Thymus (tissue), 14 donors: ENCODE measurements at places on chromosomes 7 and 10. TPM values are rescaled to one million over a fixed set of nuclear protein-coding genes. Genes with fewer than 3 reads are reported as not detected.

ZDHHC16 gene
- 20.8 TPM for total RNA-seq

C10orf143 gene
- 3.5 TPM for total RNA-seq

GPR85 gene
- 0.71 TPM for total RNA-seq

SNCG gene
- 27.5 TPM for total RNA-seq

NUTM2A gene
- total RNA-seq = 0.42 TPM

TLX1 gene
- total RNA-seq = 0.05 TPM

MYO1G gene
- 47.0 TPM for total RNA-seq

ZWINT gene
- total RNA-seq = 72.5 TPM

DNA sequence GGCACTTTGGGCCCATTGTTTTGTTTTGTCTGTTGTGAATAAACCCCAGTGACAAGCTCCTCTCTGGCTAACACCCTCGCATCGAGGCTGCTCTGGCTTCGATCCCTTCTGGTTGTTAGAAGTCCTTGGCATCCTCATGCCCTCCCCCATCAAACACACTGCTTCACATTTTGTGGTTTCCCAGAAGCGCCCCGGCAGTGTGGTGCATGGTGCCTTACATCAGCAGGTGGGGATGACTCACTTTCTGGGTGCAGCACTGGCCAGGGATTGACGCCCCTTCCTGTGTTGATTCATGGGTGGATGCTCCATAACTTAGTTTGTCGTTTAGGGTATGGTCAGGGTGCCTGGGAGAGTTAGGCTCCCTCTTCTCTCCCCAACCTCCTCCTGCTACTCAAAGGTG lies 51.4 kb downstream of the PLPP4 start:
- DNase-seq = no peak

DNA sequence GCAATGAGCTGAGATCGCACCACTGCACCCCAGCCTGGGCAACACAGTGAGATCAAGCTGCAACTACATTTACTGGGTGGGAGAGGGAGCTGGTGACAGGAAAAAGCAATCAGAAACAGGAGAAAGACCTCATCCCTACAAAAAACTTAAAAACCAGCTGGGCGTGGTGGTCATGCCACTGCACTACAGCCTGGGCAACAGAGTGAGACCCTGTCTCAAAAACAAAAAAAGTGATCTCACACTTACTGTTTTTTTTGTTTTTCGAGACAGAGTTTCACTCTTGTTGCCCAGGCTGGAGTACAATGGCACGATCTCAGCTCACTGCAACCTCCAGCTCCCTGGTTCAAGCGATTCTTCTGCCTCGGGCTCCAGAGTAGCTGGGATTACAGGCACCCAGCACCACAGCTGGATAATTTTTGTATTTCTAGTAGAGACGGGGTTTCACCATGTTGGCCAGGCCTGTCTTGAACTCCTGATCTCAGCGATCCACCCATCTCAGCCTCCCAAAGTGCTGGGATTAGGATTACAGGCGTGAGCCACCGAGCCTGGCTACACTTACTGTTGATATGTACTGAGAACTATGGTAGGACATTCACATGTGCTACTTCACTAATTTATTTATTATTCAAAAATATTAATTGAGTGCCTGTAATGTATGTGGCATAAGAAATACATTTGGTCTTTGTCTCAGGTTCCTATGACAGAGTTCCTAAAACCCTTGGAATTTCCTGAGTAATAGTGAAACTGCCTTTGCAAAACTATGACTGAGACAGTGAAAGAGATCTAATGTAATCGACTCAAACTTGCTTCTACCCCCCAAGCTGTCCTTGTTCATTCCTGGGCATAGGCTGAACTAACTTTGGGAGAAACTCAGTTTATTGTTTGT lies 27.7 kb upstream of the NRBF2 start:
- no peak for DNase-seq

DNA sequence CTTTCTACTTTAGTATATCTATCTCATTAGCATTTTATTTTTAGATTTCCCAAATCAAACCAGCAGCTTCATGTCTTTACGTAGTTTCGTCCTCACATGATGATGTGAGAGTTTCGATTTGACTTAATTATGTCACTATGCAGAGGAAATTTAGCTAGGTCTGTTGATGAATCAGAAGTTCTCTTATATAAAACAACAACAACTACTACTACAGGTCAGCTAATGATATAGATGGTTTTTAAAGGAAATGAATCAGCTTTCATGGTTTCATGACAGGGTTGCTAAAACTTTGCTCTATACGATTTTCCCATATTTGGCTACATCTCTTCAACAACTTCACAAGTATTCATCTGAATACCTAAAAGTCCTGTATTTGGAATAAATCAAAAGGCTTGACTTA lies 28.6 kb downstream of the JAZF1 start:
- DNase-seq = no peak

DNA sequence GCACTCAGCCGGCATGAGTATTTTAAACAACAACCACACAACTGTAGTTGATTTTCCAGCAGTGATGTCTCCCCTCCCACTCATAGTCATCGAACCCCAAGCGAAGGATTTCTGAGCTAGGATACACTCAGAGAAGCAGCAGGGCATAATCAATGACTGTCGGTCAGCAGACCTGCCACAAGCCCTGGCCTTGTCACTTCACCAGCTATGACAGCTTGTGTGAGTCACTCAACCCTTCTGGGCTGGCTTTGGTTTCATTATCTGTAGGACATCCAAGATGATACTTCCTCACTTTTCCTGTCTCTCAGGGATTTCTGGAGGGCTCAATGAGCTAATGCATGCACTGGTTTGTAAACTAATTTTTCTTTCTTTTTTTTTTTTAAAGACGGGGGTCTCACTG lies 22.0 kb upstream of the UBE3C start:
- DNase-seq = no peak

DNA sequence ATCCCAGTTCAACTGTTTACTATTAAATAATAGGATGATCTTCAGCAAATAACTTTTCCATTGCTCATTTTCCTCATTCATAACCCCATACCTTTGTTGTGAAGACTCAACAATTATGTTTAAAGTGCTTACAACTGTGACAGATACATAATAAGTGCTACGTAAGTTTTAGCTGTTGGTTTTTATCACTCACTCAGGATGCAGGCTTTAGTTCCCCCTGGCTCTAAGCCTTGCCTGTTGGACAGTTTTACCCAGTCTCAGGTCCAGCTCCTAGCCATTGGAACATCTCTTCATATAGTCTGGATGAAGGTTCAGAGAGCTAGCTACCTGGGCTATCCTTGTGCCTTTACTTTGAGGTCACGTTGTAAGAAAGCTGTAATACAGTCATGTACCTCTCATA lies 353.2 kb downstream of the CRPPA start:
- DNase-seq = no peak

GRCh38 chr7:87564296-87564963 lies 36.3 kb downstream of the ABCB1 start:
- DNase-seq = no peak

DNA sequence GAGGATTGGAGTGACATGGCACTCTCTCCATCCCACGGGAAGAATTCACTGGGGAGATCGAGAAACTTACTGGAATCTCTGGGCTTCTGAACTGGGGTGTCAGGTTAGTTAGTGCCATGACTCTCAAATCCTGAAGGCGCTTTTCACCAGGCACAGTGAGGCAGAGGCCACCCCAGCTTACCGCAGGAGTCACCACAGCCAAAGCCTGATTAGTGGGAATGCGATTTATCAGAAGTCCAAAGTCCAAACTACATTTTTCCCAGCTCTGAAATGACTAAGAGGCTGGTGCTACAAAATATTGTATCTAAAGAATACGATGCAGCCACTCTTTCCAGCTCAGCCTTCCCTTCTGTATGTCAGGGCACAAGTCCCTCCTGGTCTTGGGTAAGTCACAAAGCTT lies 334.8 kb upstream of the SHH start:
- no peak for DNase-seq

- no peak for DNase-seq
These were observed 23.9 kb downstream of the AUTS2 start for GRCh38 chr7:69622014-69622835.

GRCh38 chr10:119313644-119314043 lies 106.3 kb downstream of the GRK5 start:
- no peak for DNase-seq

DNA sequence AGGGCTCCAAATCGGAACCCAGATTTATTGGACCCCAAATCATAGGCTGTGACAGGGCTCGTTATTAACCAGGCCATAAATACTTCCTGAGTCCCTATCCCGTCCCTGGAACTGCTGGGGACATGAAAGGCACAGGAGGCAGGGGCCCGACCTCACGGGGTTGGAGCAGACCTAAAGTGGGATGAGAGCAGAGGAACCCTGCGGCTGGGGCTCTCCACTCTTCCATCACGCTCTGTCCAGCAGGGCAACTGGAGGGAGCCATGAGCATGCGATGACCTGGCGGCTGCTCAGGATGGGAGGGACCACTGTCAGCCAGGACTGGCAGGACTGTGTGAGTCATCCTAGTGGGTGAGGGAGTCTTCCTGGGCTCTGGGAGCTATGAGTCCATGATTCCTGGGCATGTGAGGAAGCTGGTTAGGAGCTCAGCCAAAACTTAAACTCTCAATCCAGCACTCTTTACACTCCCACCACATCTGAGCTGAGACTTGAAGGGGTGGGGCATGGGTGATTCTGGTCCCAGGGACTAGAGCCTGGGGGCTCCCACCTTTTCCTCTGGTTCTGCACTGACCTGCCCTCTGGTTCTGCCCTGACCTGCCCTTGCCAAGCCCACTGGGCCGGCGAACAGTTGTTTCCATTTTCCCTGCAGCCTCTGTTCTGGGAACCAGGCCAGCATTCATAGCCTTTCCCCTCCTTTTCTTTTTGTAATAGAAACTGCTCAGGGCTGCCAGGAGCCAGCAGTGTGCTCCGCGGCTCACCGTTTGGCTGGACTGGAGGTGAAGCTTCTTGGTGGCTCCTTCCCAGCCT lies 47.1 kb downstream of the SYPL1 start:
- DNase-seq = no peak

GRCh38 chr10:48274636-48275035 lies at the start of gene FRMPD2:
FRMPD2 (minus strand) TSS chr10:48274696; CDS start chr10:48274567, 129 bp downstream.
- no peak for DNase-seq

GRCh38 chr7:75896803-75897327 lies 18.0 kb downstream of the RHBDD2 start:
- DNase-seq = no peak

GRCh38 chr10:5876181-5876768 lies 13.4 kb downstream of the ANKRD16 start:
- no peak for DNase-seq

DNA sequence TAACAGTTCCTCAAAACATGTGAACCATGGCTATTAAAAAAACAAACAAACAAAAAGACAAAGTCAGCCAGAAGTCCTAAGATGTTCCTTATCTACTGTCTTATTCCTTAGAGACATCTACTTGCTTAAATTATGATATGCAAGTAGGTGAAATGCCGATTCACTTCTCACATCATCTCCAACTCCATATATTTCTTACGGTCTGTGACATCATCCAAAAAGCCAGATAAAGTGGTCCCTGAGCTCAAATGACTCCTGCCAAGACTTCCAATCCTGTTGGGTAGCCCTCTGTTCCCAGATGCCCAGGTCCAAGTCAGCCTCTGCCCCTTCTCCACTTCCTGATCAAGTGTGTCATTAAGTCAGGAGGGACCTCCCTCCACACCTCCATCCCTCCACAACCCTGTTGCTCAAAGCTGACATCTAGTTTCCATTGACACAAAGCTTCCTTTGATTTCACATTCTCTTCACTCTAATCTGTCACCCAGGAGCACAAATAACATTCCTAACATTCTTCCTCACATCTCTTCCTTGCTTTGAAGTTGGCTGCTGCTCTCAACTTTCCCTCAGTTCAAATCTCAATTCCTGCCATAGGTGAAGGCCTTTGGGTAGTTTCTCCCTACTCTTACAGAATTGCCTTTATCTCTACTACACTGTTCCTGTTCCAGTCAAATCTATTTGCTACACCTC lies 56.1 kb upstream of the PDLIM1 start:
- DNase-seq = no peak

DNA sequence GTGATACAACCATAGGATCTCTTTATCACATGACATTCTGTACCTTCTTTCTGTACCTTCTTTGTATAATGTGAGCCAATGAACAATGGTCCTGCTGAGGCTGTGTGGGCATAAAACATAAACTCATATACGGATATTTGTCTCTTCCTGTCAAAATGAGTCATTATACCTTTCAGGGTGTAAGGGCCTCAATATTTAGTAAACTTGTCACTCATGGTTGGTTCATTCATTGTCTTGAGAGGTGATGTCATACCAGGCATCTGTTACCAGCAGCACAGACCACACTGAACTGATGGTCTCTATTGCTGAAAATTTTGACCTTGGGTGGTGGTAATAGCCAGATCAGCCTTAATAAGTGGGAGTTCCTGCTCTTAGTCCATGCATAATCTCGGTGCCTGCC lies 287.6 kb upstream of the TPK1 start:
- no peak for DNase-seq

DNA sequence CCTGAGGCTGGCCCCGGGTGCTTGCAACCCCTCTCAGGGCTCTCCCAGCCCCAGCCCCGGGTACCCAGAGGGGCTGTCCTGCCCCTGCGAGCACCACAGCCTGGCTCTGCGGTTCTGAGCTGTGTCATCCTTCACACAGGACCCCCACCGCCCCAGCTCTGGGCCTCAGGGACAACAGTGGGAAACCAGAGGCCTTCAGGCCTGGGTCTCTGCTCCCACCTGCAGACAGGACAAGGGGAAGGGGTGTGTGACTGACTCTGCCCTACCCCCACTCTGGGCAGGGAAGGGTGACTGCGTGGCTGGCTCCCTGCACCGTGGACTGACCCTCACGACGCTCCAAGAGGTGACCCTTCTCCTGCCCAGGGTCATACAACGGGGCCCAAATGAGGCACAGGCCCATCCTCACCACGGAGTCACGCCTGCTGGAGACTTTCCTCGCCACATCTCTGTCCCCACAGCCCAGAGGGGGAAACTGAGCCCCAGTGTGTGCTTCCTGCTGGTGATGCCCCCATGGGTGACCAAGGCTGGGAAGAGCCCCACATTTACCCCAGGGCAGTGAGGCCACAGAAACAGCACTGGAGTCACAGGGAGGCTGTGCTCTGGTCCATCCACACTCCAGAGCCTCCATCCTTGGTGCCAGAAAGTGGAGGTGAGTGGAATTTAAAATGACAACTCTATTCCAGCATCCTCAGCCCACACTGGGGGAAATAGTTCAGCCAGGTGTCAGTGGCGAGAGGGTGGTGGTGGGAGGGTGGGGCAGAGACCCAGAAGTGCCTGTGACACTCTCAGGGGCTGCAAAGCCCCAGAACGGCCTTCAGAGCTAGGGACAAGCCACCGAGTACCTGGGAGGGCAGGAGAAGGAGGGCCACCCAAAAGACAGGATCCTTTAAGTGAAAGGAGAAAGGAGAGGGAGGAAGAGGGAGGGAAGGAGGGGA lies 13.6 kb downstream of the CAMK2B start:
- DNase-seq = no peak

- no peak for DNase-seq
These were observed 28.6 kb downstream of the MRPL32 start for GRCh38 chr7:42960762-42961161.

DNA sequence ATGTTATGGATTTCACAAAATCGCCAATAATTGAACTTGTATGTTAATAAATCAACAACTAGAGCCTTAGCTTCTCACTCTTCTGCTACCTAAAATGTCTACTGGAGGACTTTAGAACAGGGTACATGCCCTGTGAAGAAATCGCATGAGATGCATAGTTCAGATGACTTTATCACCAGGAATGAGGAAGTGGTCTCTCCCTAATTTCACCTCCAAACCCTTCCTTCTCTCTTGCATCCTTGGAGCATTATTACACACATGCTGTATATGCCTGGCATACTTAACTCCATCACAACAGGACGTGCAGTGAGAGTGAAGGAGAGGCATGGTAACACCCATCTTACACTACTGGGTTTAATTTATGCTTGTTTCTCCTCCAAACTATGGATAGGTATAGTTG lies 27.8 kb downstream of the RHEB start:
- DNase-seq = no peak

GRCh38 chr7:150958597-150958996 lies 19.5 kb downstream of the KCNH2 start:
- DNase-seq = no peak
